ENCODE measurements at places on chromosomes 5 and 9.

DNA sequence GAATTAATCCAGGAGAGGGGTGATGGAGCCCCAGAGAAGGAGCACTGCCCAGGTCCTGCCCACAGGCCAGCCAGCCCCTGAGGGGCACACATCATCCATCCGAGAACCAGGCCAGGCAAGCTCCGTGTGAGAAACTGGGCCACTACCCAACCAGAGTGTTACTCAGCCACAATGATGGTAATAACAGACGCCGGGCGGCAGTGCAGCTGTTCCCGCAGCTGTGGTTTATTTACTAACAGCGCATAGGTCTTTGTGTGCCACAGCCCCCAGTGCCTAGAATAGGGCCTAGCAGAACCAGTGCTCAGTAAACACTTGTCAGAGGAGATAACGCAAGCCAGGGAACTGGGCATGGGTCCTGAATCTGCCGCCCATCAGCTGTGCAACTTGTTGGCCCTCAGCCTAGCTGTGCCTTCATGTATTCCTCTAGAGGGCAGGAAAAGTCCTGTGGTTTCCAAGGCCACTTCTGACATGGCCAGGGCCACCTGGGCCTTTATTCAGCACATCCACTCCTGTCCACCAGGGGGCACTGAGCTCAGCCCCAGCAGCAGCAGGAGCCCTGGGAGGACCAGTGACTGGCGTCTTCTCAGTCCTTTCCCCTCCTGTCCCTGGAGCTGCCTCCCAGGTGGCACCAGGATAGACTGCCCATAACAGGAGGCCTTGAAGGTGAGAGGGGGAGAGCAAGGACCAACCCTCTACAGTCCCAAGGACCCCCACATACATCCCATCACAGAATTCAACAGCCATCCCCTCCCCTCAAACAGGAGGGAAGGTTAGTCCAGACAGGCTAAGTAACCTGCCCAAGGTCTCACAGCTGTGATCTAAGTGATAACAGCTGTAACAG lies 2.1 kb downstream of the MXD3 start:
- peak; percentile 78 for DNase-seq

- DNase-seq: no peak
These were observed 453.4 kb downstream of the DMAC1 start for GRCh38 chr9:7346144-7346543.

DNA sequence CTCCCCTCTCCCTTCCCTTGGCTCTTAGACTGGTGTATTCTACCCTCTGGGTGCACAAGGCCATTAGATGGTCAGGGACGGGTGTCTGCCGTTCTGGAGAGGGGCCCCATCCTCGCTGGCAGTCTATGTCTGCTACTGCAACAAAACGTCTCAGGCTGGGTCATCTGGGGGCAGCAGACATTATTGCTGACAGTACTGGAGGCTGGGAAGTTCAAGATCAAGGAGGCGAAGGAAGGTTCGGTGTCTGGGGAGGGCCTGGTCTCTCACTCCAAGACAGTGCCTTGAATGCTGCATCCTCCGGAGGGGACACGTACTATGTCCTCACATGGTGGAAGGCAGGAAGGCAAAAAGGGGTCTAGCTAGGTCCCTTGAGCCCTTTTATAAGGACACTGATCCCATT lies 93.4 kb upstream of the COL5A1 start:
- no peak for DNase-seq

DNA sequence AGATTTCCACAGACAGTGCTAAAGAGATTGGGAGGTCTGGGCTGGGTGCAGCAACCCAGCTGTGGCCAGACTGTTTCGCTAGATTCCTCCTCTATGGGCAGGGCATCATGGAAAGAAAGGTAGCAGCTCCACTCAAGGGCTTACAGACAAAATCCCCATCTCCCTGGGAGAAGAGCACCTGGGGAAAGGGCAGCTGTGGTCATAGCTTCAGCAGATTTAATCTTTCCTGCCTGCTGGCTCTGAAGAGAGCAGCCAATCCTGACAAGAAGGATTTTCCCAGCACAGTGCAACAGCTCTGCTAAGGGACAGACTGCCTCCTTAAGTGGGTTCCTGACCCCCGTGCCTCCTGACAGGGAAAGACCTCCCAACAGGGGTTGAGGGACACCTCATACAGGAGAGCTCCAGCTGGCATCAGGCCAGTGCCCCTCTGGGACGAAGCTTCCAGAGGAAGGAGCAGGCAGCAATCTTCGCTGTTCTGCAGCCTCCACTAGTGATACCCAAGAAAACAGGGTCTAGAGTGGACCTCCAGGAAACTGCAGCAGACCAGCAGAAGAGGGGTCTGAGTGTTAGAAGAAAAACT lies 1379.3 kb upstream of the ACO1 start:
- no peak for DNase-seq

- no peak for DNase-seq
These were observed 61.3 kb downstream of the WDR36 start for GRCh38 chr5:111153483-111153882.

DNA sequence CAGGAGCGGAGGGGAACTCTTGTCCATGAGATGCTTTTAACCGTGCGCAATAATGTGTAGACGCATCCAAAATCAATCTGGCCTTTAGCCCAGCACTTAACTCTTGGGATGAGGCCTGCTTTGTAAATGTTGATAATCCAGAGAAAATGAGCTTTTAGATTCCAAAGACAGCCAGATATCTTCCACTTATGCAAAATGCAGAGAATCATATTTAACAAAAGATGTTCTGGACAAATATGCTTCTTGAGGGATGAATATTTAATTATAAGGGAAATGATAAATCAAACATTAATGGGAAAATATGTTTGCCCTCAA lies 5.6 kb downstream of the S1PR3 start:
- DNase-seq: no peak

DNA sequence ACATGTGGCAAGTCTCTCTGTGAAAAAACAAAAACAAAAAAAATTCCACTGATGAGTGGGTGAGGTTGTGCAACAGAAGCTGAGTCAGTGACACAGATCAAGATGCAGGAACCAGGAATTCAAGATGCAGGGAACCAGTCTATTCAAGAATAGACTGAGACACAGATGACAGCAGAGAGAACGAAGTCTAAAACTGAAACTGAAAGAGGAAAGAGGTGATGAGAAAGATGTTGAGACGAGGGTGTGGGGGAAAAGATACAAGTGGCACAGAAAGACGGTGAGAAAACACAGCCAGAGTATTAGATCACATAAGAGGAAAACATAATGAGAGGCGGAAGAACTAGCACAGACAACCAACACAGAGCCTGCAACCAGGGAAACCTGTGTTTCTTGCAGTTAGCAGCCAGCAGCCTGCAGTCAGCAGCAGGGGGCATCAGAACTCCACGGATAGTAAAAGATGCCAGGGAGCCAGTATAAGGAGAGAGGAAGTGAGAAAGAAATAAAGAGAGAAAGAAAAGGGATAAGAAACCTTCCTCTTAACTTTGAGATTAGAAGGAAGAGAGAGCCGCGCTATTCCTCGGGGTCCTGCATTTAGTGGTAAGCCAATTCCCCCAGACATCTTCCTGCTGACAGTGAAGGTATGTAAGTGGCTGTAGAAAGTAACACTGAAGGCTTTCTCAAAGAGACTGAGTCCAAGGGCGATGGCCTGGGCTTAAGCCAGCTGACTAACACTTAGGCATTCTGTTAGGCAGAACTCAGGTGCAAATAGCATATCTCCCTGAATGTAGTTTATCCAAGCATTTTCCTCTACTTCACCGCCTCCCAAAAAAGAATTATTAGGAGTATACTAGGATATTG lies 79.0 kb downstream of the TLR4 start:
- DNase-seq: peak; percentile 75

- DNase-seq: no peak
These were observed 34.4 kb downstream of the APBA1 start for GRCh38 chr9:69637817-69638200.

GRCh38 chr9:38619556-38620447 lies 594 bp downstream of the ANKRD18A start:
- DNase-seq: no peak

DNA sequence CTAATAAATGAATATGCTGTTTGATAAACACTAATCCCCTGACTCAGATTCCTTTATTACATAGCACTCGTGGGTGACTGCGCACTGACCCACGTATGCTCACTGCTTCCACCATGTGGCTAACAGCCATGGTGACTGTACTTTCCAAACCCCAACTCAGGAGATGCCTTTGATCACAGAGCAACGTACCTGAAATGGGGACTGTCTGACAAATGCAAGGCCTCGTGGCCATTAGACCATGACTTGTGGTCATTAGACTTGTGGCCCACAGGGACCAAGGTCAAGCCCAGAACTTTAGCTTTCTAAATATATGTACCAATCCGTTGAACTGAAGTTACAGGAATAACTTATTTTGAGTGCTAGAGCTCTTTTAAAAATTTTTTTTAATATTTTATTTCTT lies 46.6 kb downstream of the CYFIP2 start:
- DNase-seq: no peak

- no peak for DNase-seq
These were observed 164.9 kb upstream of the RAI14 start for GRCh38 chr5:34491251-34491620.

DNA sequence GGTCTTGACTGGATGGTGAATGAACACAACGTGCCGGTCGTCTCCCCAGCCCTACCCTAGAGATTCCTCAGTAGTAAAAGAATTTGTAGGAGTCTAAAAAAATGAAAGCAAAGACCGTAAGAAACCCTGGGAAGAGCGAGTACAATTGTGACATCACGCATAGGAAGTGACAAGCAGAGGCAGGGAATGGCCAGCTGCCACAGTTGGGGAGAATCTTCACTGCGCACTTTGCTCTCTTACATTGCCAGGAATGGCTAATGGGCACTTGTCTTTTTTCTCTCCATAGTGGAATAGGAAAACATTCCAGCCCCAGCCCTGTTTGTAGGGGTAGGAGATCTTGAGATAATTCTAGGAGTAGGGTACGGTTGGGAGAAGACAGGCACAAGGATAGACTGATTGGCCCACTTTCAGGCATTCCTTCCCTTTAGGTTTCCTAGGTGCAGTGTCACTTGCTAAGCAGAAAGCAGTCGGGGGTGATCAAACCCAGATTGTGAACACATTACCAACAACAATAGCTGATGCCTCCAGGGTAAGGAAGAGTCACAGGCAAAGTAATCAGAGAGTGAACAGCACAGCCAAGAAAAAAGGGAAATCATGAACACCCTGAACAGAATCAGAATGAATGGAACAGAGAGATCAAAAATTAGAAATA lies 302.7 kb downstream of the MAN2A1 start:
- DNase-seq: no peak

DNA sequence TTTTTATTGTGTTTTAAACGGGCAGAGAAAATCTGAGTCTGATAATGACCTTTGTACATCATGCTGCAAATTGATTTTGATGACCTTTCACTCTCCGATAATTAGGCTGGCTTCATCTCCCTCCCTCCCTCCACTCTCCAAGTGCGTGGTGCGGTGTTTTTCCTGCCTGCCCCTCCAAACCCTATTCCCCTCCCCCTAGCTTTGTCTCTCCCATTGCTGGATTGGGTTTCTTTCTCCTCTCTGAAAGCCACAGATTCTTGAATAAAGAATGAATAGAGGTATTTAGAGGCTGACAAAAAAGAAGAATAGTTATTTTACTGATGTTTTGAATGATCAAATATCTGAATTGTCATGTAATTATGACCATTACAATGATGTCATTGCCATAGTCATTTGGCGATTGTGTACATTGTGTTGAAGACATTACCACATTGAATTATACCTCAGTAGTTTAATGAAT lies 571.1 kb upstream of the ZNF608 start:
- DNase-seq: no peak

DNA sequence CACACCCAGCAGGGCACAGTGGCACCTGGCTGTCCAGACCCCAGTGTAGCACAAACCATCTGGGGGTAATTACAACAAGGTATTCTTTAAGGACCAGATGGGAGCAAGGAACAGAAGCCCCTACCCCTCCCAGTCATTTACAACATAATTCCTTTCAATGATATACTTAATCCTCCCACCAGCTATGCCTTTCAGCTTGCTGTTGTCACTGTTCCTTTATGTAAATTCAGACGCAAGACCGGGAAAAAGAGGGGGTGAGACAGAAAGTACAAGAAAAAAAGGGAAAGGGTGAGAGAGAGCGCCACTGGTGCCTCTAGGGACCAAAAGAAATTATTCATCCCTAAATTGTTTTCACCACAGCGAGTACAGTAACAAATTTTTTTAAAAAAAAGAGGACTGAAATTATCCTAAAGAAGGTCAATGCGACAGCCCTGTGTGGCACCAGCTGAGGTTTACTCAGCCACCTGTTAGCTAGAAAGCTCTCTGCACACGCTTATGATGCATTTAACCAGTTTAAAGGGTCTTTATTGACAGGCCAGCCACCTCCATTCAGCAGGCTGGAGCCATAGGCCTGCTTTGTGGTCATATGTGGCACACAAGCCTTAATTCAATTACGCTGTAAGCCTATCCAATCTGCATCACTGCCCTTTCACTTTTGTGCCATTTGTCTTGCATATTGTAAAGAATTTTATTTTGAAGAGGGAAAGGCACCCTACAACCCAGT lies 210.2 kb upstream of the ISL1 start:
- DNase-seq: no peak

GRCh38 chr5:96093340-96093739 lies 131.7 kb upstream of the ELL2 start:
- DNase-seq: no peak

DNA sequence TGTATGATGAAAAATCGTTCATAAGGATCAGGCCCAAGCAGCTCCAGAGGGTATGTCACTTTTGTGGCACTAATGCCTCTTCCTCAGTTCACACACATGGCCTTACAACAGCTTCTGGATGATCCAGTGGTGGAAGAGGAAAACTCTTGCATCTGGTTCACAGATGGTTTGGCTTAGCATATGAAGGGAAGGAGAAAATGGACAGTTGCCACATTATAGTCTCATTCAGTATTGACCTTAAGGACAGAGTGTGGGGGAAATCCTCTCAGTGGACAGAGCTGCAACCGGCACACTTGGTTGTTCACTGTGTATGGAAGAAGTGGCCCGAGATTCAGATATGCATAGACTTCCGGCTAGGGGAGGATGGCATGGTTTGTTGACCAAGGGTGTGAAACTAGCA lies 22.8 kb downstream of the C9orf57 start:
- DNase-seq: no peak

- peak; percentile 58 for DNase-seq
These were observed 75.3 kb upstream of the TBCA start for GRCh38 chr5:77851176-77852067.

DNA sequence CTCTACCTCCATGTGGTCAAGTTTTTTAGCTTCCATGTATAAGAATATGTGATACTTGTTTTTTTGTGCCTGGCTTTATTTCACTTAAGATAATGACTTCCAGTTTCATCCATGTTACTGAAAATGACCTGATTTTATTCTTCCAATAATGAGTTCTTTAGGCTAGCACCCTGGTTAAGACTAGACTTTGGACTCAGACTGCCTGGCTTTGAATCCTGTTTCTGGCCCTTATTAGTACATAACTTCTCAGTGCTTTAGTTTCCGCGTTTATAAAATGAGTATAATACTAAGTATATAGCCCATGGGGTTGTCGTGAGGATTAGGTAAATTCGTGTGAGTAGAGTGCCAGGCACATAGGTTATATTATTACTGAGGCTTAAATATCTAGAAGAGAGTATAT lies 18.5 kb downstream of the KIAA1958 start:
- no peak for DNase-seq

GRCh38 chr5:167813389-167813788 lies 478.1 kb upstream of the WWC1 start:
- no peak for DNase-seq

- DNase-seq: no peak
These were observed 167.7 kb downstream of the CDH6 start for GRCh38 chr5:31361234-31361633.

Measured in mesothelial cell of epicardium (in vitro differentiated cells).